ENCODE measurements at places on chromosomes 11 and 22.

GRCh38 chr11:122995526-122995925 is 13.9 kb upstream of the BSX start:
- no peak for DNase-seq

DNA sequence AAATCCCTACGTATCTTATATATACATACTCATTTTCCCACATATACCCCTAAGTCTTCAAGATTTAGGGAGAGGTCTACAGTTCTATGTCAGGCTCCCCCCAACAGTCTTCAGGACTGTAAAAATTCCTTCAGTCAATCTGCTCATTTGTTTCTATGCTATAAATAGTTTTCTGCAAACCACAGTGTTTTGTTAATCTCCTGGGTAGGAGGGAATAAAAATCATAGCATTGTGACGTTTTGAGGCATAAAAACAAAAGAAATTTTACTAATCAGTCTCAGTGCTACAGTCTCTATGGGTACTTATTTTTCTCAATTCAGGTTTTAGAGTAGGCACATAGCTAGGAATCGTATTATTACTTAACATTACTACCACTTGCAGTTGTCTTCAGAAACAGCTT is 552.8 kb upstream of the LRRC4C start:
- no peak for DNase-seq

DNA sequence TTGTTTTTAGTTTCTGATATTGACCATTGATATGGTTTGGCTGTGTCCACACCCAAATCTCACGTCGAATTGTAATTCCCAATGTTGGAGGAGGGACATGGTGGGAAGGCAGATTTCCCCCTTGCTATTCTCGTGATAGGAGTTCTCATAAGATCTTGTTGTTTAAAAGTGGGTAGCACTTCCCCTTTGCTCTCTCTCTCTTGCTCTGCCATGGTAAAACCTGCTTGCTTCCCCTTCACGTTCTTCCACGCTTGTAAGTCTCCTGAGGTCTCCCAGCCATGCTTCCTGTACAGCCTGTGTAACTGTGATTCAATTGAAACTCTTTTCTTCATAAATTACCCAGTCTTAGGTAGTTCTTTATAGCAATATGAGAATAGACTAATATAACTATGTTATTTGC is 203.6 kb upstream of the CHORDC1 start:
- DNase-seq = no peak

GRCh38 chr11:78514922-78515502 is 59.7 kb downstream of the NARS2 start:
- DNase-seq = no peak

- no peak for DNase-seq
Observed at GRCh38 chr11:39809833-39810232, 1649.6 kb downstream of the LRRC4C start.
